ENCODE measurements at places on chromosomes 3 and 15. TPM values are rescaled to one million over a fixed set of nuclear protein-coding genes. Genes with fewer than 3 reads are reported as not detected.

ACKR2 gene
- 2.3 TPM for total RNA-seq

- H3K27ac ChIP-seq, result no peak overlapping the region
- no peak for DNase-seq
- H3K4me3 ChIP-seq, result no peak overlapping the region
- H3K4me1 ChIP-seq, result no peaks in the 10 kb centered on the region
- H3K27me3 ChIP-seq, result no peaks in the 10 kb centered on the region
- H3K36me3 ChIP-seq, result no peaks in the 10 kb centered on the region
These were observed 332.4 kb upstream of the SOX2 start for GRCh38 chr3:181379278-181379677.

DNA sequence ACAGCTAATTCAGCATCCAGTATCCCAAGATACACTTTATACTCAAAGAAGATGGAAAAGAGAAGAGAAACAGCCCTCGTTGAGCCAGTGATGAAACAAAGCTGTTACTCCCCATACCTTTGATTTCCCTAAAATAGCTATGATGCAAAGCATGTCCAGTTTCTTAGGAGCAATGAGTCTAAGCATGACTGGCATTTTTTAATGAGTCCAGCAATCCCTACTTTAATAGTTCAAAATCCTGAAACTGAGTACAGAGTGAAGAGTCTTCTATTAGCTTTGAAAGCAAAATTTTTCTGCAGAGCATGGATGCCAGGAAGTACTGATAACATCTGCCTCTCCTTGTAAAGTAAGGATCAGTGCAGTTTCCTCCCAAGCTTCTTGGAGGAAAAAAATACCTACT is 302.7 kb downstream of the IL5RA start:
- H3K27me3 ChIP-seq, result peaks cover 1% of the 10 kb centered on the region
- no peaks in the 10 kb centered on the region for H3K4me1 ChIP-seq
- no peak for DNase-seq
- no peak overlapping the region for H3K27ac ChIP-seq
- no peak overlapping the region for H3K4me3 ChIP-seq
- no peaks in the 10 kb centered on the region for H3K36me3 ChIP-seq

PRR20G gene
- not detected for total RNA-seq

ANAPC13 gene
- total RNA-seq, result 27.3 TPM

- H3K36me3 ChIP-seq, result no peaks in the 10 kb centered on the region
- H3K4me1 ChIP-seq, result no peaks in the 10 kb centered on the region
- H3K27ac ChIP-seq, result no peak overlapping the region
- no peaks in the 10 kb centered on the region for H3K27me3 ChIP-seq
- DNase-seq, result no peak
- no peak overlapping the region for H3K4me3 ChIP-seq
These were observed 1360.9 kb downstream of the SI start for GRCh38 chr3:163717377-163717776.

STAB1 gene
- total RNA-seq, result not detected

ABCF3 gene
- total RNA-seq, result 53.7 TPM

DNA sequence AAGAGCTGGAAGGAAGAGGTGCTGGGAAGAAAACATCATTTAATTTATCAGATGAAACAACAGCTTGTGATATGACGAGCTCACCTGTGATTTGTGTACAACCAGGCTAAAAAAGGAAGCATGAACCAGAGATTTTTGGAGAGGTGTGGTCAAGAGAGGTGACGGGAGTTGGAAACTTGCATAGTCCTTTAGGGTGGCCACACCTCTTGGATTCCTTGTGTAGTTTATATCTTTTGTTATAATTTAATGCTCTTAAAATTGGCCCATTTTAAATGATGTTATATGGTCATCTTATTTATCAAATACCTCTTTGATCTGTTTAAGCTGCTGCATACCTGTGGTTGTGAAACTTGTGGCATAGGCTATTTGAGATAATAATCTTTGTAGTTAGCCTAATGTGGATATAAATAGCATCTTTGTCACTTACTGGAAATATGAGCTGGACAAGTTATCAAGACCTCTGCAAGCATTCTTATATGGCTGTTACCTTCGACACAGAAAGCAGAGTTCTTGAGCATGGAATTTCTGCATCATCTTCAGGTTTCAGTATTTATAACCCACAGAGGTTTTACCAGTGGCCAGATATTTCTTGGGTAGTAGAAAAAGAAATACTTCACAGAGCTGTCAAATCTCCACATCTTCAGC is 49.1 kb downstream of the IL1RAP start:
- H3K4me1 ChIP-seq, result peaks cover 52% of the 10 kb centered on the region
- peak overlapping the region; percentile 33 for H3K27ac ChIP-seq
- DNase-seq, result no peak

DNA sequence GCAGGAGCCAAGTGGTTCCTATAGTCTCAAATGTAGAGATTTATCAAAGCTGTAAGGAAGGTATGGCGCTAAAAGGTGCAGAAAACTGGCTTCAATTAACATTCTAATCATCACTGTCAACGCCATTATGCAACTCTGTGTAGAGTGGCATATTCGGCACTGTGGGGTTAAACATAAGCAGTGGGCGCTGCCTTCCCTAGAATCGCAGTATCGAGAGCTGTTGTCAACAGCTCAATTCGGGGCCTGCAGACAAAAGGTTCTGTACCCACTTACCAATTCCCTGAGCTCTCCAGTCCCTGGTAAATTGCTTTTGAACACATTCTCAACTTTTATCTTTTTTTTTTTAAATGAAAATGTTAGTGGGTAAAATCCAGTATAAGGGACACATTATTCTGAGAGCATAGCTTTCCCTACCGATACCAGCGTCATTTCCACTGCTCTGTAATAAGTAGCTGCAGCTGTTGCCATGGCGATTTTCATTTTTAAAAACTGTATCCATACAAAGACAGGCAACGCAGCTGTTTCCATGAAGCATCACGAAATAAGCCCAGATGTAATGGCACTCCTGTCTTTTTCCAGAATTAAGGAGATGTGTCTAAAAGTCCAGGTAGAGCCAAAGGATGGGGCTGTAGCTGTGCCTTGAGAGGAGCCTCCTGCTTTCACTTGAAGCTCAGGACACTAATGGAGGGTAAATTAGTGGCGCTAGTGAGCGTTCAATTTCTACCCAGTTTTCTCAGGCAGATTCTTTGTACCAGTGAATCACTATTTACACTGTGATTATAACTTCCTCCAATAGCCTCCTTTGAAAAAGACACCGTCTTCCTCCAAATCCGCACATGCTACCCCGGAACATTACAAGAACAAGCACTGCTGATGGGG is 250.3 kb downstream of the SLC9A9 start:
- no peak for DNase-seq
- H3K4me3 ChIP-seq, result no peak overlapping the region
- H3K27ac ChIP-seq, result no peak overlapping the region
- no peaks in the 10 kb centered on the region for H3K4me1 ChIP-seq

PRICKLE2 gene
- not detected for total RNA-seq

- no peak overlapping the region for H3K27ac ChIP-seq
- no peak for DNase-seq
- H3K4me1 ChIP-seq, result peaks cover 13% of the 10 kb centered on the region
- peaks cover 24% of the 10 kb centered on the region for H3K27me3 ChIP-seq
- H3K36me3 ChIP-seq, result no peaks in the 10 kb centered on the region
- H3K4me3 ChIP-seq, result no peak overlapping the region
These were observed 20.1 kb downstream of the EID1 start for GRCh38 chr15:48898032-48898431.

GRCh38 chr15:70535071-70535954 is 228.0 kb downstream of the UACA start:
- H3K27me3 ChIP-seq, result peaks cover 37% of the 10 kb centered on the region
- DNase-seq, result peak; percentile 78
- H3K4me1 ChIP-seq, result peaks cover 30% of the 10 kb centered on the region
- no peaks in the 10 kb centered on the region for H3K36me3 ChIP-seq
- peak overlapping the region; percentile 64 for H3K4me3 ChIP-seq

MCCC1 gene
- 23.5 TPM for total RNA-seq

DNA sequence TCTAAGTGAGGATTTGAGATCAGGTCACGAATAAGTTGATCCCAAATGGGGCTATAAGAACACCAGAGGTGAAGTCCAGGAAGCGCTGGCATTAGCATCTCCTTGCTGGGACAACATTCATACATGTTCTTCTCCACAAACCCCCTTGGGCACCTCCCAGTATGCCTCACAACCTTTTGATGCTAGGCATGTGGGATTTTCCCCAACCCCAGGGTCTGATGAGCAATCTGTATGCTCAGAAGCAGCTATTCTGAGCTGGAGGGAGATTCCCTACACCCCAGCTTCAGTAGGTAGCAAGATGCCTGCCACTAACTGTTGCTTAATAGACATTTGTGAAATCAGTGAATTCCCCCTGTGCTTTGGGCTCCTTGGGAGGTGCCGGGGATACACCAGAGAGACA is 32.2 kb downstream of the SLC6A11 start:
- H3K27me3 ChIP-seq, result peaks cover 6% of the 10 kb centered on the region
- no peak overlapping the region for H3K4me3 ChIP-seq
- H3K4me1 ChIP-seq, result no peaks in the 10 kb centered on the region
- DNase-seq, result no peak
- H3K27ac ChIP-seq, result no peak overlapping the region

LRRC31 gene
- total RNA-seq, result not detected

DNA sequence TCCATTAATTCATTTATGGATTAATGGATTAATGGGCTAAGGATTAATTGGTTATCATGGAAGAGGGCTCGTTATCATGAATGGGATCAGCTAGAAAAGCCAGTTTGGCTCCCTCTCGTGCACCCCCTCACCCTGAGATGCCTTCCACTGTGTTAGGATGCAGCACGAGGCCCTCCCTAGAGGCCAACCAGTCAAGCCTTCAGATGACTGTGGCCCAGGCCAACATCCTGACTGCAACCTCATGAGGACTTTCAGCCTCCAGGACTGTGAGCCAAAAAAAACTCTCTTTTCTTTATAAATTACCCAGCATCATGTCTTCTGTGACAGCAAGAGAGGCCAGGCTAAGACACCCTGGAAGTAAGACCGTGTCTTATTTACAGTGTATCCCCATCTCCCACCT is 9.0 kb downstream of the EFCAB12 start:
- H3K27me3 ChIP-seq, result no peaks in the 10 kb centered on the region
- H3K4me1 ChIP-seq, result peaks cover 5% of the 10 kb centered on the region
- H3K27ac ChIP-seq, result no peak overlapping the region

DNA sequence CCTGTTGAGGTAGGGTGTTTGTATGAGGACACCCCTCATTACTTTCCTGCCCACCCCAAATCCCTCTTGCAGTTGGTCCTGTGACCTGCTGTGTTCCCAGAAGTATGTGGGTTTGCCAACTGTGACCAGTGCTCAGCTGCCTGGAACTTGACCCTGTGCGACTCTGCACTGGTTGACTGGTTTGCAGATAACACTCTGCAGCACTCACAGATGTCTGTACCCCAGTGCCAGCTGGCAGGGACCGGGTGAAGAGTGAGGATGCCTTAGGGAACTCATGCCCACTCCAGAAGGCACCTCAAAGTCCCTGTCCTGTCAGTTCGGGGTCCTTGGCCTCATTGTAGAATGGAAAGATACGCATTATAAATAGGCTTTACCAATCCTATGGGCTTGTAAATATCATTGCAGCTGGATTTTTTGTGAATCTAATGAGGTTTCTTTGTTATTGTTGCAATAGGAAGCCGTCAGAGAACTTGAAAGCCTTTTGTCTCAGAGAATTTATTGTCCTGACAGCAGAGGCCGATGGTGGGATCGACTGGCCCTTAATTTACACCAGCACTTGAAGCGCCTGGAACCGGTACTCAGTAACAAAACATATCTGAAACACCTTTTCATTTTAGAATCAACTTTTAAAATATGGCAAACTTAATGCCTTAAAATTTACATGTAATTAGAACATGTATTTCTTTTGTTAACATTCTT is 18.2 kb downstream of the FAN1 start:
- no peak for DNase-seq
- no peaks in the 10 kb centered on the region for H3K4me1 ChIP-seq

DNA sequence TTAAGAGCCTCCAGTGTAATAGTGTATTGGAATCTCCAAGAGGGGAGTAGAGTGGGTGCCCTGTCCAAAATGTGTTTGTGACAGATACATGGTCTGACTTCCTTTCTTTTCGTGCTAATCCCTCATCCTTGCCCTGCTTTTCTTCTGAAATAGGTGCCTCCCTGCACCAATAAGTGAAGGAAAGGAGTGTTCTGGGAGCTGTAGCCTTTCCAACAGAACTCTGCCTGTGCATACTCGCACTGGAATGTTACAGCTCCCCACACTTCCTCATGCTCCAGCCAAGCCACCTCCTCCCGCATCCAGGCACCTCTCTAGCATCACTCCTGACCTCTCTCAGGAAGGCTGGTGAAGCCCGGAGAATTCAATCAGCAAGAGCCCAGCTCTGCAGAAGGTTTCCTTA is 478.0 kb downstream of the GABRG3 start:
- DNase-seq, result no peak
- H3K4me1 ChIP-seq, result no peaks in the 10 kb centered on the region
- H3K36me3 ChIP-seq, result no peaks in the 10 kb centered on the region
- no peaks in the 10 kb centered on the region for H3K27me3 ChIP-seq

DNA sequence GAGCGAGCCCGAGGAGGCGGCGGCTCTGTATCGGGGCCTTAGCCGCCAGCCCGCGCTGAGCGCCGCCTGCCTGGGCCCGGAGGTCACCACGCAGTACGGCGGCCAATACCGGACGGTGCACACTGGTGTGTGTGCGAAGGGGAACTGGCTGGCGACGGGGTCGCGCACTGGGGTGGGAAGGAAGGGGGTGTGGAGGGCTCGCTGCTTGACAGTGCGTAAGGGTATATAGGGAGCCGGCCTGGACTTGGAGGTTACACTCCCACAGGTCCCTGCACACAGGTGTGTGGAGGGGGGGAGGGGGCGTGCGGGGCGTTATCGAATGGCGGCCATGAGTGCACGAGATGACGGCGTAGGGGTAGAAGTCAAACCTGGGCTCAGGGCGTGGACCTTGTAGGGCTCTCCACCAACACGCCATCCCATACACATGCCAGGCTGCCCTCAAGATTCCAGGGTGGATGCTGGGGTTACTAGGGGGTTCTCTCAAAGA is 389 bp downstream of the APEH start:
- H3K4me1 ChIP-seq, result peaks cover 37% of the 10 kb centered on the region
- peak overlapping the region; percentile 98 for H3K27ac ChIP-seq
- no peak for DNase-seq
- H3K4me3 ChIP-seq, result peak overlapping the region; percentile 91
- H3K27me3 ChIP-seq, result no peaks in the 10 kb centered on the region

DNA sequence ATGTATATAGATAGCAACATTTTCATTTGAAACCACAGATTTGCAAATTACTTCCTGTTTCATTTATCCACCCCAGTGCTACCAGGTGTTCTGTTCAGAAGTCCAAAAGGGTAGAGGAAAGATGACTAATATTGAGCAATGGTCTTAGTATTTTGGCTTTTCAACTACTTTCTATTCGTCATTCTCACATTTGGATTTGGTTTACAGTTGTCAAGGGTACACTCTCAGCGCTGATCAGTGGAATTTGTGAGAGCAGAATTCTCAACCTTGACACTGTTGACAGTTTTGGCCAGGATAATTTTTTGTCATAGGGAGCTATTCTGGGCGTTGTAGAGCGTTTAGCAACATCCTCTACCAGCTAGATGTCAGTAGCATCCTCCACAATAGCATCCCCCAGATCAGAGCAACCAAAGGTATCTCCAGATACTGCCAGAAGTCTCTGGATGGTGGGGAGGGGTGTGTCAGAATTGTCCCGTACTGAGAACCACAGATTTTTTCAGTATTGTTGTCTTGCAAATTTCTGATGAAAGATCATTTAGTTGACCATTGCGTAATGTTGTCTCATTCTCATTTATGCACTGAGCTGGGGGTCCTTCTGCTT is 4.2 kb downstream of the HMCES start:
- H3K36me3 ChIP-seq, result peaks cover 44% of the 10 kb centered on the region
- H3K27ac ChIP-seq, result peak overlapping the region; percentile 76
- DNase-seq, result no peak
- H3K4me3 ChIP-seq, result no peak overlapping the region
- no peaks in the 10 kb centered on the region for H3K27me3 ChIP-seq
- H3K4me1 ChIP-seq, result peaks cover 46% of the 10 kb centered on the region

- H3K27me3 ChIP-seq, result peaks cover 2% of the 10 kb centered on the region
- DNase-seq, result no peak
These were observed 667 bp upstream of the ACOX2 start for GRCh38 chr3:58537412-58538301.

Measured in activated CD4-positive, alpha-beta memory T cell treated with anti-CD3 and anti-CD28 coated beads, Interleukin-2, amount 10 ng/mL, durations not matched to agents 7 days and 5 days (primary cell).